A673 (cell line): ENCODE measurements at places on chromosomes 1 and 21.

DNA sequence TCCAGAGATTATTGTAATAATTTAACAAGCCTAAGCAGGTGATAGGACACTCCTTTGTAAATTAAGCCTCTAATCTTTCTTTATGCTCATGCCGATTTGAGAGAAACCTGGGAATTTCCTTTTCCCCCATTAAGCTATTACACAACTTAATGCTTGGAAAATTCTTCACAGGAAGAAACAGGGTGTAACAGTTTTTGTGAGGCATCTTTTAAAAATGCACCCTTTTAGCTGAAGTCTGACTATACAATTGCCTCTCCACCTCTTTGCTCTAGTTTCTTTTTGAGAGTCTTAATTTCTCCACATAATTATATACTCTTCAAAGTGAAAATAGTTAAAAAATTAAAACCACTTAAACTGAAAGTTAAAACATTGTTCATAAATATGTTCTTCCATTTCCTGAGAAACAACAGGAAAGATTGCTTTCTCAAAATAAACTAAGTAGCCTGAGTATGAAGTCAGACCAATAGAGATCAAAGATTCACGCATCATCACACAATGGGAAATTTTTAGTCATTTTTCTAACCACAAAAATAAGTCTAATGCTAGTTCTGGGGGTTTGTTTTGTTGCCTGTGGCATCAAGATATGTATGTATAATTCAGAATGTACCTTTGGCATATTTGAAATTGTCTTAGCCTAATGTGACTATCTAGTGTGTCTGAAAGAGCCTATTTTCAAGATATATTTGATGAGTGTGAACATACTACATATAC is 34.7 kb downstream of the LRRC8D start:
- no peak overlapping the region for H3K4me3 ChIP-seq
- no peaks in the 10 kb centered on the region for H3K27me3 ChIP-seq
- H3K27ac ChIP-seq: no peak overlapping the region
- H3K4me1 ChIP-seq: peaks cover 16% of the 10 kb centered on the region
- H3K36me3 ChIP-seq: peaks cover 37% of the 10 kb centered on the region
- no peak for DNase-seq

DNA sequence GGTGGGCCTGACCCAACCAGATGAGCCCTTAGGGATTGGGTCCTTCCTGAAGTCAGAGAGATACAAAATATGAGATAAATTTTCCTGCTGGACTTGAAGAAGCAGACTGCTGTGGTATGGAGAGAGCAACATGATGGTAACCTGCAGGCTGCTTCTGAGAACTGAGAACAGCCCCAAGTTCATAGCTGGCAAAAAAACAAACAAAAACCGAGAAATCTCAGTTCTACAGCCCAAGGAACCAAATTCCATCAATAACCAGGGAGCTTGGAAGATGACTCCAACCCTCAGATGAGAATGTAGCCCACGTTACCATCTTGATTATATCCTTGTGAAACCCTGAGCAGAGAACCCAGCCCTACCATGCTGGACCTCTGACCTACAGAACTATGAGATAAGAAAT is 316.2 kb downstream of the ZP4 start:
- no peak overlapping the region for H3K27ac ChIP-seq
- H3K4me1 ChIP-seq: no peaks in the 10 kb centered on the region
- no peaks in the 10 kb centered on the region for H3K36me3 ChIP-seq
- DNase-seq: no peak
- no peaks in the 10 kb centered on the region for H3K27me3 ChIP-seq

GRCh38 chr1:23594927-23595353 is 35.6 kb upstream of the ID3 start:
- no peak overlapping the region for H3K4me3 ChIP-seq
- peaks cover 36% of the 10 kb centered on the region for H3K4me1 ChIP-seq
- no peak for DNase-seq
- H3K36me3 ChIP-seq: no peaks in the 10 kb centered on the region
- no peak overlapping the region for H3K27ac ChIP-seq
- H3K27me3 ChIP-seq: no peaks in the 10 kb centered on the region

GRCh38 chr1:153568367-153569099 is 2.9 kb upstream of the S100A2 start:
- no peaks in the 10 kb centered on the region for H3K27me3 ChIP-seq
- no peaks in the 10 kb centered on the region for H3K36me3 ChIP-seq
- peak; percentile 91 for DNase-seq
- H3K4me1 ChIP-seq: peaks cover 26% of the 10 kb centered on the region
- H3K27ac ChIP-seq: no peak overlapping the region
- no peak overlapping the region for H3K4me3 ChIP-seq

GRCh38 chr1:47738560-47739182 is 258.5 kb downstream of the TRABD2B start:
- H3K4me1 ChIP-seq: no peaks in the 10 kb centered on the region
- no peak overlapping the region for H3K4me3 ChIP-seq
- H3K27ac ChIP-seq: no peak overlapping the region
- H3K27me3 ChIP-seq: peaks cover 39% of the 10 kb centered on the region
- no peaks in the 10 kb centered on the region for H3K36me3 ChIP-seq

DNA sequence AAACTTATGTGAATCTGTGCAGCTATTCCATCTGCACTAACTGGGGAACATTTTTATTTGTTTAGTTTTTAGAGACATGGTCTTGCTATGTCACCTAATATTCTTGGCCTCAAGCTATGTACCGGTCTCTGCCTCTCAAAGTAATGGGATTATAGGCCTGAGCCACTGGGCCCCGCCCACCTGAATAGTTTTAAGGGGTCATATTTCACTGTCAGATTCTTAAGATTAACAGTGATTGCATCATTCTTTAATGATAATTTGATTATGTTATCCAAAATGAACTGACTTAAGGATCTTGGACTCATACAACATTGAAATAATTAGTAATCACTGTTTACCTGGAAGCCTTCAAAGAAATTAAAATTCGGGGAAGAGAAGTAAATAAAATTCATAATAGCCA is 12.6 kb upstream of the KLF18 start:
- no peaks in the 10 kb centered on the region for H3K27me3 ChIP-seq

- peak; percentile 66 for DNase-seq
- no peak overlapping the region for H3K4me3 ChIP-seq
- no peaks in the 10 kb centered on the region for H3K4me1 ChIP-seq
Measured at GRCh38 chr1:179709841-179710329, 33.2 kb upstream of the FAM163A start.

DNA sequence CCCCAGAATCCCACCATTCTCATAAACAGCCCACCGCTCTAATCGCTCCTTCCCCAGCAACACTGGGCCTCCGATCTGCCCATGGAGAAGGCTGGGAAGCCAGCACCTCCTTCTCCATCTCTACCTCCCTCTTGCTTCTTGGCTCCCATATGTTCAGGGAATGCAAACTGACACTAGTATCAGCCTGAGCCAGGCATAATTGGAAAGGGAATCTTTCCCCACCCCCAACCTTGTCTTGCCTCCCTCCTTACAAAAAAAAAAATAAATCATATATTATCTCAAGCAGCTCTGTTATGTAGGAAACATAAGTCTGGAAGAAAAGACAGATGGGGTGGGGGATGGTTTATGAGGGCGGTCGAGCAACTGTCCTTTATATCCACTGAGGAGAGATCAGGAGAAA is 127.2 kb downstream of the NAV1 start:
- no peak overlapping the region for H3K4me3 ChIP-seq
- no peak for DNase-seq
- no peaks in the 10 kb centered on the region for H3K4me1 ChIP-seq
- no peaks in the 10 kb centered on the region for H3K27me3 ChIP-seq
- H3K27ac ChIP-seq: no peak overlapping the region
- no peaks in the 10 kb centered on the region for H3K36me3 ChIP-seq

DNA sequence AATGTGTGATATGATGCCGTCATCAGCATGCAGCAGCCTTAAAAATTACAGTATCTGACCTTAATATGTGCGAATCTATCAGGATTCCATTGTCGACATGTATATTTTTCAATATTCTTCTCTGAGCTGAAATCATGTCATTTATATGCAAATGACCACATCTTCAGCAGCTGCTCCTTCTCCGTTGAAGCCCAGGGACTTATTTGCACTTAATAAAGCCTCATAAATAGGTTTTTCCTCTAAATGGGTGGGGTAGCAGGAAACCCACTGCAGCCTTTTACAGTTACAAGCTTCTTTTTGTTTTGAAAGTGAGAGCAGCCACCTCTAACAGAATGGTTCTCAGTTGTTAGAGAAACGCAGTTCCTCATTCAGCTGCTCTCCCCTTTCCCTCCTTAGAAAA is 178.8 kb upstream of the ZNF644 start:
- H3K27me3 ChIP-seq: no peaks in the 10 kb centered on the region
- no peaks in the 10 kb centered on the region for H3K4me1 ChIP-seq
- H3K36me3 ChIP-seq: no peaks in the 10 kb centered on the region
- H3K4me3 ChIP-seq: no peak overlapping the region
- DNase-seq: no peak

GRCh38 chr1:1165900-1166421 is 7.7 kb upstream of the TTLL10 start:
- no peaks in the 10 kb centered on the region for H3K36me3 ChIP-seq
- no peaks in the 10 kb centered on the region for H3K27me3 ChIP-seq
- H3K27ac ChIP-seq: no peak overlapping the region
- DNase-seq: no peak
- H3K4me3 ChIP-seq: no peak overlapping the region

- H3K4me3 ChIP-seq: no peak overlapping the region
- DNase-seq: no peak
- no peak overlapping the region for H3K27ac ChIP-seq
Measured at GRCh38 chr1:30990591-30990990, 74.9 kb downstream of the PUM1 start.

- H3K4me3 ChIP-seq: no peak overlapping the region
- no peaks in the 10 kb centered on the region for H3K4me1 ChIP-seq
- H3K27ac ChIP-seq: no peak overlapping the region
- DNase-seq: no peak
Measured at GRCh38 chr1:157646144-157646543, 48.3 kb upstream of the FCRL4 start.

DNA sequence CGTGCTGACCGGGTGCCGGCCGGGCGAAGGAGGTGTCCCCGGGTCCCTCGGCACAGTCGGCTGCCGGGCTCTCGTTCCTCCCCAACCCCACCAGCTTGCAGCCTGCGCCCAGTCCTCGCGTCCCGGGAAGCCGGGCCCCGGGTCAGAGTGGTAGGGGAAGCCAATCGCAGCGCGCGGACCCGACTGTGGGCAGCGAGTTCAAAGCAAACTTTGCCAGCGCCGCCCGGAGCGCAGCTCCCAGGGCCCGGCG is 328 bp downstream of the MYCL start:
- H3K4me1 ChIP-seq: peaks cover 4% of the 10 kb centered on the region
- H3K27ac ChIP-seq: no peak overlapping the region
- peak overlapping the region; percentile 73 for H3K4me3 ChIP-seq
- H3K27me3 ChIP-seq: peaks cover 7% of the 10 kb centered on the region
- no peaks in the 10 kb centered on the region for H3K36me3 ChIP-seq
- no peak for DNase-seq
